HFF-Myc (cell line): ENCODE measurements at places on chromosomes 3 and 15.

GRCh38 chr3:41350441-41350840, 151.1 kb downstream of the CTNNB1 start:
- DNase-seq = no peak

DNA sequence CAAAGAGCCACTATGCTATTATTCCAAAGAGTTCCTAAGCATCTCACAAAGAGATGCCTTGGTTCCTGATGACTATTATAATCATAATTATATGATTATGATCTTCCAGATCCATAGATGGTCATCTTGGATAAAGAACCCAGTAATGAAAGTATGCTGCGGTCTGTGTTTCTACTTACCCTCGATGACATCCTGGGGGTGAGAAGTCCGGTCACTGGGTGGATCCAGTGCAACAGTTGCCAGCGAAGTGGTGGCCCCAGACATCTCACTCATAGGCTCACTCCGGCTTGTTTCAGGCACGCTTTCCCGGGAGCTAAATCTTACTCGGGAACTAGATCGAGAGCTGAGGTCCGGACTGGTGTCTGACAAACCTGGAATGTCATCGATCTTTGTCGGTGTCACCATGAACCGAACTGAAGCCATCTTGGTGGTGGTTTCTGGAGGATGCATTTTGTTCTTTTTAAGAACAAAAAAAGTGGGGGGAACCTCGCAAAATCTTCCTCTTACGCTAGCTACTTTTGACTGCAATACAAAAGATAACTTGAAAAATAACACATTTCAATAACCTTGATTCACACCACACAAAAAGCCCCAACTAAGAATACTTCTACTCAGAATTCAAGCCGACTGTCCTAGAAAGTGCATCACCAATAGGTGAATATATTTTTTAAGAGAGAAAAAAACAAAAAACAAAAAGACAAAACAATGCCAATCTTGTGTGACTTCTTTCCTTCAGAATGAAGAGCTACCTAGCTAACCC, 1.2 kb downstream of the SLC12A6 start:
- DNase-seq = no peak

DNA sequence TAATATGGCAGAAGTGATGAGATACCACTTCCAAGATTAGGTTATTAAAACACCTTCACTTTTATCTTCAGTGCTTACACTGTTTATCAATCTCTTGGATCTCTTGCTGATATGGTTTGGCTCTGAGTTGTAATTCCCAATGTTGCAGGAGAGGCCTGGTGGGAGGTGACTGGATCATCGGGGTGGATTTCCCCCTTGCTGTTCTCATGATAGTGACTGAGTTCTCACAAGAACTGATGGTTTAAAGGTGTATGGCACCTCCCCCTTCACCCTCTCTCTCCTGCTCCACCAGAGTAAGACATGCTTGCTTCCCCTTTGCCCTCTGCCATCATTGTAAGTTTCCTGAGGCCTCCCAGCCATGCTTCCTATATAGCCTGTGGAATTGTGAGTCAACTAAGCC, 11.8 kb downstream of the GOLIM4 start:
- no peak for DNase-seq

- DNase-seq = no peak
Observed at GRCh38 chr15:43974852-43975251, 148.1 kb downstream of the WDR76 start.

GRCh38 chr3:161215185-161215584, 5.9 kb upstream of the NMD3 start:
- no peak for DNase-seq

DNA sequence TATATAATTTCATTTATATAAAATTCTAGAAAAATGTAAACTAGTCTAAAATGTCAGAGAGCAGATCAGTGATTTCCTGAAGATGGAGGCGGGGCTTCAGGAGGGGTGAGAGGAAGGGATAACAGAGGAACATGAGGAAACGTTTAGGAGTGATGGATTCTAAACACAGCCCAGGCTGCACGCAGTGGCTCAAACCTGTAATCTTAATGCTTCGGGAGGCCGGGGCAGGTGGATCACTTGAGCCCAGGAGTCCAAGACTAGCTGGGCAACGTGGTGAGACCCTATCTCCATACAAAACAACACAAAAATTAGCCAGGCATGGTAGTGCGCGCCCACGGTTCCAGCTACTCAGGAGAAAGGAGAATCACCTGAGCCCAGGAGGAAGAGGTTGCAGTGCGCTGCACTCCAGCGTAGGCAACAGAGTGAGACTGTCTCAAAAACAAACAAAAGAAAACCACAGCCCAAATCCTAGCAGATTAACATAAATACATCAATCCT, 18.0 kb upstream of the IQCF1 start:
- DNase-seq = no peak

DNA sequence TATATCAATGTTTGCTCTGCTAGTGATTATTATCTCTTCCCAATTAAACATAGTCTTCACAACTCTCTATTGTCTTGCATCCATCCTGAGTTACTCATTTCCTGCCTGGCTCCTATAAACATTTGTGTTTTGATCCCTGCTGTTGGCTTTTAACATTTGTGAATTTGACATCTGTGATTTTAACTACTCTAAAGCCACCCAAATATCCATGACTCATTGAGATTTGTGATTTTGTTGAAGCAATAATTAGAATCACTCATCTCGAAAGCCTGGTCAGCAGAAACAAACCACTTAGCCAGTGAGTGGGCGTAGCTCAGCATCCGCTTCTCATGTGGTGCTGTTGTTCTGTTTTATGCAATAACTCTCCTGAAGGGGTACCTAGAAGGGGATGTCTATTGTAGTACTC, 174.3 kb upstream of the ZBTB20 start:
- peak; percentile 92 for DNase-seq

GRCh38 chr3:48567090-48567489, 3.5 kb upstream of the UCN2 start:
- no peak for DNase-seq

DNA sequence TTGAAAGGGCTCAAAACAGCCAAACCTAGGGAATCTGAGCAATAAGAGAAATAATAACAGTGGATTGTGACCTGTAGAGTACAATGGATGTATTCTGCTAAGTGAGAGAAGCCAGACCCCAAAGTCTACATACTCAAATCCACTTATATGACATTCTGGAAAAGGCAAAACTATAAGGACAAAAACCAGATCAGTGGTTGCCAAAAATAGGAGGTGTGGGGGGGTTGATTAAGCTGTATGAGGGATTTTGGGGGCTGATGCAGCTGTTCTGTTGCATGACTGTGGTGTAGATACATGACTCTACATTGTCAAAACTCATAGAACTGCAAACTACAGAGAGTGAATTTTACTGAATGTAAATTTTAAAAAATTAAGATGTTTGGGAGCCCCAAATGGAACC, 20.1 kb upstream of the CGNL1 start:
- no peak for DNase-seq

DNA sequence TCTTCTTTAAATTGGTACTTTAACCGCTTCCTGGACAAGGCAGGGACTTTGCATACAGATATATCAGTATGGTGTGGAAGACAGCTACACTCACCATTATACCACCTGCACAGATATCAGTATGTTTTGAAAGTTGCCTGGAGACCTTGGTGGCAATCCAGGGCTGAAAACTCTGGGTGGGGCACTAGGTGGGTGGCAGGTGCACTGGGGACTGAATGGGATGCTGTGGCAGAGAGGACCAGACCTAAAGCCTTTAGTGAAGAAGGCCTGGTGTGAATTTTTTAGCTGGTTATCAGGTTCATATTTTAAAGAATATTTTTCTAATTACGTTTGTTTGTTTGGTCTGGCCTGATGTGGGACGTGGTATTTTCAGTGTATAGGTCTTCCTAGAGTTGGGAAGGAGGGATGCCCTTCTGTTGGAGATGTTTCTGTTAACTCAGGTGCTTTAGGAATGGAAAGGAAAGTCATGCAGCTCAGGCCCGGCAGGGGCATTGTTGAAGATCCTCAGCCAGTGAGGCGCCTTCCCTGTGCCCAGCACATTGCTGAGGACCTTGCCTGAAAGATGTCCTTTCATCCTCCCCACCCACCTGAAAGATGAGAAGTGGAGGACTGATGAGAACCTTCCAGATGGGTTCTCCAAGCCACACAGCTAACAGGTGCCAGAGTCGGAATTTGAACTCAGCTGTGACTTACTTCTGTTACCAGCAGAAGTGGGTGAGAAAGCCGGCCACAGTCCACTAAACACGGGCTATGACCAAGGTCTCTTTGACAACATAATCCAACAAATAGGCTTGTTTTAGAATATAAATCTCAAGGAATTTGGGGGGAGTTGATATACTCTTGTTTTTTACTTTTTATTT, 77.3 kb downstream of the APBA2 start:
- no peak for DNase-seq

DNA sequence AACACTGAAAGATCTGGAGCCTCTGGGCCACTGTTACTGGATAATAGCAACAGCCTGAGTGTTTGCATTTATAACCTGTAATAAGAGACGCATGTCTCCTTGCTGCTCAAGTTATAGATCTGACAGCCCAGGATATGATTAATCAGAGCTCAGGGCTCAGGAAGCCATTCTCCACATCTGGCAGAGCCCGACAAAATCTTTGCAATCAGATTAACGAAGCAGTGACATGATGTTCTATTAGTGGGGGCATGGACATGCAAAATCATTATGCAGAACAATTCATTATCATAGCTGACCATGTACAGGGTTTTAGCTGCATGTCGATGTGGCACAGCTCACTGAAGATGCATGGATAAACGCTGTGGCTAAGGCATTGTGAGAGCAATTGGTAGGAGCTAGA, 730.3 kb downstream of the ZNF385D start:
- DNase-seq = no peak

DNA sequence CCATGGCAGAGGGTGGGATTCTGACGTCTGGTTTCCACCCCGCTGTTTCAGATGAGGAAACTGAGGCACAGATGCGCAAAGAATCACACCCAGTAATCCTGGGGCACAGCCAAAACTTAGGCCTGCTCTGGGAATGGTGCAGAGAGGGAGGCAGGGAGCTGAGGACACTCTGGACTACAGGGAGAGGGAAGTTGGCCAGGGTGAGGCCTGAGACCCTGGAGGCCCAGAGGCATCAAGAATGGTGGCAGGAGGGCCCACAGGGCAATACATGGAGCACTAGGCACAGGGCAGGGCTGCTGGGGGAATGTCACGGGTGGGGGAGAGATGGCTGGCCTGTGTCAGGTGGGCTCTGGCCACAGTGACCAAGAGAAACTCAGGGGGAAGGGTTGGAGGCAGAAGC, 63.6 kb downstream of the TLE3 start:
- no peak for DNase-seq

DNA sequence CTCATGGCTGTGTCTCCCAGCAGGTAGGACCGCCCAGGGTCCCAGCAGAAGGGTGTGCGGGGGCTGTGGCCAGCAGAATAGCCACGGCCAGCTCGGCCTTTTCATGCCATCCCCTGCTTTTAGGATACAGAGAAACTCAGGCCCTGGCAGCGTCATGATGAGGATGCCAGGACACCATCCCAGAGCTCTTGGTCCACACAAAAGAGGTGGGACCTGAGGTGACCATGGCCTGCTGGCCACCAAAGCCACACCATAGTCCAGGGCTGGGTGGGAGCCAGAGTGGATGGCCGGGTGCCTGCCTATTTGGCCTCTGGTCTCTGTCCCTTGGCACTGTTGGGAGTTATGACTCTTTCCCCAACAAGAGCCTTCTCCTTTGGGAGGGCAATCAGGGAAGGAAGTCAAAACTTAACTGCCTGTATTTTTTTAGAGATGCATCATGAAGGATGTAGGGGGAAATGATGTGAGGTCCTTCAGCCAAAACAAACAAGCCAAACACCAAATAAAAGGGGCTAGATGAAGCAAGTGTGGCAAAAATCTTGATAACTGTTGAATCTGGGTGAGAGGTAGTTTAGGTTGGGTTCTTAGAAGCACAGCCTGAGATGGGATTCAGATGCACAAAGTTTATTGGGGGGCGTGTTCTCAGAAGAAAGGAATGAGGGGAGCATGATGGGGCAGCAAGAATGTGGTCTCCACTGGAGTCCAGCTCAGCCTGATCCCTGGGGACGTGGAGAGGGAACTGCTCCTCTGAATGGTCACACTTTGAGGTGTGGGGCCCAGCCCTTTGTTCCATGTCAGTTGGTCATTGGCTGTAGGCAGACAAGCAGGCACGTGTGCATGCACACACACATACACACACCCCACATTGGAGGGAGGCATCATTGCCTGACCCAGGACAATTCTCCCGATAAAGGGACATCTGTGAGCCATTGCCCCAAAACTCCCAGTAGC, 33.2 kb downstream of the SMAD6 start:
- no peak for DNase-seq
